ENCODE measurements at places on chromosomes 4 and X.

DNA sequence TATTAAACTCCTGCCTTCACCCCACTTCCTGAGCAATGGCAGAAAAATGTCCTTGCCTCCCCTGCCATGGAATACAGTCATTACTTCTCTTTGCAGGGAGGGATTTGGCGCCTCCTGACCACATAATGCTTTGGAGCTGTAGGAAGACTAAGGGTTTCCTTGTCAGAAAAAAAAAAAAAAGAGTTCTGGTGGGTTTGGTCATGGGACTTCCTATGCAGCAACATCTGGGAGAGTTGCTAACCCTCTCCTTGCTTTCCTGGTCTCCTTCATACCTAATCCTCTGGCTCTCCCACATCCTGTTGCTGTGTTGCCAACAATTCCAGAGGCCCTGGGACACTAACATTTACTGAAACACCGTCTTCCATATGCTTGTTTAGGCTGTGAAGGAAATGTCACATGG, 75.1 kb upstream of the MBNL3 start:
- DNase-seq = no peak

DNA sequence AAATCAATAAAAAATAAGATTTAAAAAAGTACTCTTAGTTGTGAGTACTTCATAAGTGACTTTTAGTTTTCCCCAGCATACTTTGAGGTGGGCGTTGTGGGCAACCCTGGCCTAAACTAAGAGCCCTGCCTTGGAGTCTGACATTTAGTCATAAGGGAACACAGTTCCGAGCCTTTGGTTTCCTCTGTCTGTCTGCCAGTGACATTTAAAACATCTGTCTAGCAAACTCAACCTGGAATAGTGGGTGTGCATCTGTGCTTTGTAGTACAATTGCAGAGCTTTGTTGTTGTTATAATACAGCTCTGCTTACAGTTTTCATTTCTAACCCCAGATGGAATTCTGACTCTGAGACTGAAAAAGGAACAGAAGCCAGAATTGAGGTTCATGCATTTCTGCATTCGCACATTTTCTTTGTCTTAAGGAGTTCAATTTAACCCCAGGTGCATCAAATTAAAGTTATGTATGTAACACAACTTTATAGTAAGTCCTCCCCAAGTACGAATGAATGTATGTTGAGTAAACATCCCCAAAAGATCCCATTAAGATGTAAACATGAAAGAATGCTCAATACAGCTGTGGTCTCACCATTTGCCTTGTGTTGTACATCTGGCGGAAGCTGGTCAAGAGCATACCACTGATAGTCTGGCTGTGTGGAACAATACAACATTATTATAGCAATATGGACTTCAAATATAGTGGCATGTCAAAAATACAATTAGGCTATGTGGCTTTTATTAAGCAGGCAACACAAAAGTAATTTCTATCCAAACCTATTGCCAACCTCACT, 25.9 kb downstream of the TNIP3 start:
- no peak for DNase-seq

- no peak for DNase-seq
Measured at GRCh38 chrX:11678158-11678557, 12.4 kb upstream of the ARHGAP6 start.

- no peak for DNase-seq
Measured at GRCh38 chr4:156677656-156678055, 293.9 kb downstream of the PDGFC start.

- DNase-seq = peak; percentile 69
Measured at GRCh38 chrX:107673933-107674479, 45.7 kb downstream of the PRPS1 start.

- DNase-seq = no peak
Measured at GRCh38 chr4:53847965-53848364, 216.4 kb downstream of the CHIC2 start.

DNA sequence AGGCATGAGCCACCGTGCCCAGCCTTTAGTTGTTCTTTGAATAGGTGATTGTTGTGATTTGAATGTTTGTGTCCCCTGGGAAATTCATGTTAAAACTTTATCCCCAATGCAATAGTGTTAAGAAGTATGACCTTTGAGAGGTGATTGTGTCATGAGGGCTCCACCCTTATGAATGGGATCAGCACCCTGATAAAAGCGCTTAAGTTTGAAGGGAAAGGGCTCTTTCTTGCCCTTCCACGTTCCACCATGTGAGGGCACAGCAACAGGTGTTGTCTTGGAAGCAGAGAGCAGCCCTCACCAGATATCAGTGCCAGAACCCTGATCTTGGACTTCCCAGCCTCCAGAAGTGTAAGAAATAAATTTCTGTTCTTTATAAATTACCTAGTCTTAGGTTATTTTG, 33.7 kb upstream of the RP2 start:
- DNase-seq = no peak

GRCh38 chr4:108607079-108607815, 13.1 kb upstream of the RPL34 start:
- no peak for DNase-seq

DNA sequence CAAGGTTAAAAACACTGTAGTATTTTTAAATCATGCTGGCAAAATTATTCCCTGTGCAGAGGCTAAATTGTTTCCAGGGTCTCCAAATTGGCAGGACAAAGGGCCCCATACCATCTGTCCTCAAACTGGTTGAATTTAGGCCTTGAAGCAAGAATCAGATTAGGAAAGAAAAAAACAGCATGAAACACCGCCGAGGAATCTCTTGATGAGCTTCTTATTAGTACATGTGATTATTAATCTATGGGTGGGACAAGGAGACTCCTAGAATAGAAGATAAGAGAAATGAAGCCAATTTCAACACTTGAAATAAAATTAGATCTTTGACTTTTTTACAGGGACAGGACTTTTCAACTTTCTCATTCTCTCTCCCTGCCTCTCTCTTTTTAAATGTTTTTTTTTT, 7.1 kb upstream of the CLNK start:
- no peak for DNase-seq

DNA sequence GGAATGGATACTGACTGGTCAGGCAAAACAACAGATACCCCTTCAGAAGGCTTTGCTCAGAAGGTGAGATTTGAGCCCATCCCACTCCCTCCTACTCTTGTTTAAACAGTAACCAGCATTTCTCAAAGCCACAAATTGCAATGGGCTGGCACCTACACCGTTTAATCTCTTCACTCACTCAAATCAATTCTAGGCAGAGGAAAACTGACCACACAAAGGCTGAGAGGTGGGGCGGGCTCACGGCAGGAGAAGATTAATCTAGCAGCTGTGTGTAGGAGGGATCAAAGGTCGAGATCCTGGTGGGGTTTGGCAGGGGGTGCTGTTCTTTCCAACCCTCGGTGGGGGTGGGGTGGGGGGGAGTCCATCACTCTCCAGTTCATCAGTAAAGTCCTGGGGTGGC, 622.4 kb downstream of the BCOR start:
- DNase-seq = no peak

- no peak for DNase-seq
Measured at GRCh38 chrX:15769300-15769954, 20.9 kb upstream of the ZRSR2 start.

- no peak for DNase-seq
Measured at GRCh38 chr4:56752985-56753384, 68.5 kb downstream of the SPINK2 start.

GRCh38 chr4:174764105-174764729, 64.8 kb downstream of the GLRA3 start:
- peak; percentile 35 for DNase-seq

DNA sequence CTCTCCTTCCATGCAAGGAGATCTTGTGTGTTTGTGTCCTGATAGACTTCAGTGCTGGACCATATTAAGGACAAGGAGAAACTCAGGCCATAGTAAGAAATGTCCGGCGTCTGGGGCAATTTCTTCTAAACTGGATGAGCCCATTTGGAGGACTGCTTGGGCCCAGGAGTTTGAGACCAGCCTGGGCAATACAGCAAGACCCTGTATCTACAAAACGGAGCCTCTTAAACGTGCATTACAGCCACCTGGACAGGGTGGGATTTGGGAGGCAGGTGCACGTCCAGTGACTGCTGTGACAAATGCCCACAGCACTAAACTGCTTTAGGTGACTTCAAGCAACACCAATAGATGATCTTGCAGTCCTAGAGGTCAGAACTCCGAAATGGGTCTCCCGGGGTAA, 311.9 kb downstream of the DHRSX start:
- no peak for DNase-seq

GRCh38 chrX:154918060-154918483, 31.9 kb downstream of the F8A1 start:
- DNase-seq = peak; percentile 32

- no peak for DNase-seq
Measured at GRCh38 chr4:181194096-181194495, 1049.1 kb upstream of the TENM3 start.

DNA sequence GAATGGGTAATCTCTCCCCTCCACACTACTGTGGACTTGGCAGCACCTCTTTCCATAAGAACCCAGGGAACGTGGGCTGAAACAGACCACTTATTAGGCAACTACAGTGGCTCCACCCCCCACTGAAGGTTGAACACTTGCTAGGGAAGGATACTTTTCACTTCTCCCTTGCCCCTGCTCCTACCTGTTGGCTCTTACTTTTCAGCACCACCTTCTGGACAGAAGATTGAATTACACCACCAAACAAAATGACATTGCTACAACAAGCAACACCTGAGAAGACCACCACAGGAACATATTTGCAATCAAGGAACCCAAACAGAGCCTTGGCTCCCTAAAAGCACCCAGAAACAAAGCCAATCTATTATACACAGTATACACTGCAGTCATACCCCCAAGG, 132.1 kb upstream of the CXCL13 start:
- DNase-seq = peak; percentile 45

GRCh38 chr4:7978907-7979651, 39.4 kb upstream of the AFAP1 start:
- DNase-seq = no peak

DNA sequence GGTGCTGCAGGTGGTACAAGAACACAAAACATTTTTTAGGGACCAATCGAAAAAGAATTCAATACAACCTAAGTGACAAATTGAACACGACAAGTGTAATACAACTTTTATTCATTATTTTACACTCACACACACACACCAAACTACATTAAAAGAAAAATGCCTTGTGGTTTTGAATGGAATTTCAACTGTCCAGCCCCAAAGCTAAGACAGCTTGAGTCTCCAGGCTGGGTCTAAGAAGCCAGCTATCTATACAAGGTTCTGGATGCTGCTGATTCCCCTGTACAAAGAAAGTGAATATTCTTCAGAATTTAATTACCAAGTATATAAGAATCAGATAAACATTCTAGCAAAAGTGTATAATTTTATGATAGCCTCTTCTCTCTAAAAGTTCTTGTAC, 118.2 kb downstream of the PPP3CA start:
- DNase-seq = no peak

- no peak for DNase-seq
Measured at GRCh38 chr4:3280466-3280865, 12.4 kb upstream of the RGS12 start.

DNA sequence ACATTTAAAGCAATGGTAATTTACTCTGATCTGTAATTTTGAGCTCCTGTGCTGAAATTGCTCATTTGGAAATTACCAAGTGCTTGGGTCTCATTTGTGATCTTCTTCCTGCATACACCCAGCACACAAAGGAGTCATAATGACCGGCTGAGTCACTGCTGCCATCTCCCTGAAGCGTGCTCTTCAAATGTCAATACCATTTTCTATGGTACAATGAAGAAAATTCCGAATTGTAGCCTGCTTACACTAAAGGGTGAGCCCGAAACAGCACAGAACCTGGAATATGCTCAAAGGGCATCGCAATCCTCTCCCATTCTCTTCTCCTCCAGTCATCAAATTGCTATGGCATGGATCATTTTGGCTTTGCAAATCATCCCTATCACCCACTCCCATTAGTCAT, 140.5 kb downstream of the GRIA3 start:
- DNase-seq = no peak

DNA sequence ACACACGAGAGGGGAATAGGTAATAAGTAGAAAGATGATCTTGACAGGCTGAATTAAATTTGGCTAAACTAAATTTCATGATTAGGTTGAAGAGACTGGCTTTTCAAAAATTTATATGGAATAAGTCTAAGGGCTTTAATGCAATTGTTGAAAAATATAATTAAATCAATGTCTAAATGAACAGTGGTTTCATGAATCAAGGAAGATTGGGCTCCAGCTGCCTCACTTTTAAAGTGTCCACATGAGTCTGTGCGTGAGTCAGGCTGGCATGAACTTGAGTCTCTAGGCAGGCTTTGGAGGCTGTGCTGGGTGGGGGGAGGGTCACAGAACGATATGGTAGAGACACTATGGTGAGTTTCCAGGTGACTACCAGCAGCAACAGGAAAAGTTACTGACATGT, 111.9 kb downstream of the SORBS2 start:
- no peak for DNase-seq

- DNase-seq = peak; percentile 76
Measured at GRCh38 chrX:1582686-1583437, 8.5 kb upstream of the AKAP17A start.

DNA sequence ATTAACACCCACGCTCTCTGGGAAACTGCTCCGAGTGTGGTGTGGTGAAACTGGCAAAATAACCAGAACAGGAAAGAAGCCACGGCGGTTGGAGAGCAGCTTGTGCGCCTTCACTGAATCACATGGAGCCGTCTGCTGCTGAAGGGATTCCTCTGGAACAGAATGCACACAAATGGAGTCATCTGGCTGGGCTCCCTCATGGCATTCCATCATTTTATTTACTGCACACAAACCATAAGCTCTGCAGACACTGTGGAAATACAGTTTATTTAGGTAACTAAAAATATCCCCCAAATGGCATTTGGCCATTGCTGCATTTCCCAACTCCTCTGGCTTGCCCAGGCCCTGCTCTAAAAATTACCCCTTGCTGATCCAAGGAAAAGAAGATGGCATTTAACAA, 187.0 kb upstream of the S100G start:
- DNase-seq = no peak

- DNase-seq = no peak
Measured at GRCh38 chr4:124757126-124757525, 44.6 kb upstream of the ANKRD50 start.

GRCh38 chr4:91280551-91281290, 1023.0 kb upstream of the GRID2 start:
- DNase-seq = no peak

Data from GM20000 (cell line).